ENCODE measurements at places on chromosomes 3 and 15.

- no peak for DNase-seq
These were observed 322.3 kb downstream of the PLCL2 start for GRCh38 chr3:17207019-17207418.

GRCh38 chr15:75347222-75348033, 589 bp downstream of the NEIL1 start:
- DNase-seq: no peak

DNA sequence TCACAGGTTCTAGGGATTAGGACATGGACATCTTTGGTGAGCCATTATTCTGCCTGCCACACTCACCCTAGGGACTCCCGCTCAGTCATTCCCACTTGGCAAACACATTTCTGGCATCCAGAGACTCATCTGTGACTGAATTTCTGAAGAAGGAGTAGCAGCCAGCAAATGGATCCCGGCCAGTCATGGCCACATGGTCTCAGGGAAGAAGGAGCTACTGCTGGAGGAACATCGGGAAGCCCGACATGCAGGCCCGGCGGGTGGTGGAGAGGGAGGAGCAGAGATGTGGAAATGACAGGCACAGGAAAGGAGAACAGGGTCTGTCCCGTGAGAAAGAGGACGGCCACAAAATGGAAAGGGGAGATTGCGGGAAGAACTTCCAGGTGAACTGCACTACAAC, 65.4 kb downstream of the SEMA5B start:
- DNase-seq: no peak

DNA sequence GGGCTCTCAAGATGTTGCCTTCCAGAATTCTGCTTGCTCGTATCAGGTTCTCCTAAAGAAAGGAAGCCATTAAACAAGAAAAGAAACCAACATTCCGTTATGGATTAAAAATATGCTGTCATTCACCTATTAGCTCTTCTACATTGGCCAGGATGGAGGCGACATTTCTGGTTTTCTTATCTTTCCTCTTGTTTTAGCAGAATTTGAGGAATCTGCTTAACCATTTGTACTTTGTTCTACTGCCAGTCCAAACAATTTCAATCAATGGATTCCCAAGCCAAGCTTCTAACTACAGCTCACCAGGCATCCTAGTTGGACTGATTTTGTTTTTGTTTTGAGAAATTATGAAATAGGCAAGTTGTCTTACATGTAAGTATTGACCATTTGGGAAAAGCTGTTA, 164.6 kb upstream of the TSC22D2 start:
- DNase-seq: no peak

GRCh38 chr3:14452740-14453710, 50.6 kb downstream of the SLC6A6 start:
- peak; percentile 94 for DNase-seq

- DNase-seq: no peak
These were observed 40.4 kb downstream of the CACNA1D start for GRCh38 chr3:53534676-53535400.

DNA sequence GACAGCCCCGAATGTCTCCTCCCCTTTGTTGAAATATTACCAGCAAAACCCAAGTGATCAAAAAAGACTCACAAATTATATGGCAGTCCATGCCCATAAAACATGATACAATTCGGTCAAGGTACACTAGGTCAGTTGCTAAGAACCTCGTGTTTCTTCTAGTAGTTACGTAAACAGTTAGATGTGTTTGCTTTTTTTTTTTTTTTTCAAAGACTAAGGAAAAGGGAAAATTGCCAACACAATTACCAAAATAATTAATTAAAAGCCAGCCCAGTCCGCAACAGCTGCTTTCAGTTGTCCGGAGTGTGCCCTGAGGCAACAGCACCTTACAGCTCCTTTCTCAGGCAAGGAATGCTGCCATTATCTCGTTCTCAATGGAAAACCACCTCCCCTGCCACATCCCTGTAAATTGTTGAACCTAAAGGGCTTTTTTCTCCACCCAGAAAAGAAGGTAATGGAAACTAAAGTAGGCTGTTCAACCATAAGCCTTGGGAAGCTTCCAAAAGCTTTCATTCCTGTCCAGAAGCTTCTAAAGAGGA, 129.2 kb upstream of the TSC22D2 start:
- no peak for DNase-seq

DNA sequence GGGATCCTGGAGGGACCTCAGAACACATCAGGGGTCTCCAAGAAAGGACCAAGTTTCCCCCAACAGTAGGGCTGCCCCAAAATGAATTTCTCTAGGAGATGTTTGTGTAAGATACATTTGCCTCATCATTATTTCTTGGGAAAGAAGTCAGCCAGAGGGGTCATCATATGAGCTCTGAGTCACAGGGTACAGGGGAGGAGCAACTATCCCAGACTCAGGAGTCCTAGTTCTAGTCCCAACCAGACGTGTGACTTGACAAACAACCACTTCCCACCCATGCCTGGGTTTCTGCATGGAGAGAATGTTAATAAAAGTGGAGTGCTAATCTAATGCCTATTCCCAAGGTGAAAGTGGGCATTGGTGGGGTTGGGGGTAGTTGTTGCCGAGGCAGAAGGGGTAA, 144.1 kb downstream of the ALDH1A2 start:
- DNase-seq: no peak

- DNase-seq: no peak
These were observed 4.8 kb downstream of the ULK3 start for GRCh38 chr15:74838137-74838516.

- no peak for DNase-seq
These were observed 90.7 kb downstream of the TIGIT start for GRCh38 chr3:114384558-114384903.

GRCh38 chr3:60696428-60697125, 554.7 kb downstream of the FHIT start:
- DNase-seq: no peak

DNA sequence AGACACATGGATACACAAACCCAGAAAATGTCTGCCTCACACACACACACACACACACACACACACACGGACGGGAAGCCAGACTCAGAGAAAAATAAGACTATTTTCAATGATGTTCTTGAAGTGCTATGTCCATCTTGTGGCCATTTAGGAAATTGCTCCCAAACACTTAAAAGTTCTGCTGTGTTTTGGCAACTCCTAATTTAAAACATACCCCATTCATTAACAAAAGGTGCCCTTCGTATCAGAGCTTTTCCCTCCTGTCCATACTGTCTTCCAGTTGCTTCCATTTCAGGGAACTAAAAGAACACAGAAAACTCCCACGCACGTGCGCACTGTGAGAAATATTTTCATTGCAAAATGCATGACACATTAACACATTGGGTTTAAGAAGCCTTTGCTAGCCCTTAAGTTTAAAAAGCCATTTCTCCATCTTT, 44.6 kb downstream of the SLC12A1 start:
- peak; percentile 27 for DNase-seq

GRCh38 chr3:139263798-139264197, 80.0 kb upstream of the MRPS22 start:
- no peak for DNase-seq

GRCh38 chr15:51403072-51403878, 61.8 kb downstream of the GLDN start:
- DNase-seq: peak; percentile 5

DNA sequence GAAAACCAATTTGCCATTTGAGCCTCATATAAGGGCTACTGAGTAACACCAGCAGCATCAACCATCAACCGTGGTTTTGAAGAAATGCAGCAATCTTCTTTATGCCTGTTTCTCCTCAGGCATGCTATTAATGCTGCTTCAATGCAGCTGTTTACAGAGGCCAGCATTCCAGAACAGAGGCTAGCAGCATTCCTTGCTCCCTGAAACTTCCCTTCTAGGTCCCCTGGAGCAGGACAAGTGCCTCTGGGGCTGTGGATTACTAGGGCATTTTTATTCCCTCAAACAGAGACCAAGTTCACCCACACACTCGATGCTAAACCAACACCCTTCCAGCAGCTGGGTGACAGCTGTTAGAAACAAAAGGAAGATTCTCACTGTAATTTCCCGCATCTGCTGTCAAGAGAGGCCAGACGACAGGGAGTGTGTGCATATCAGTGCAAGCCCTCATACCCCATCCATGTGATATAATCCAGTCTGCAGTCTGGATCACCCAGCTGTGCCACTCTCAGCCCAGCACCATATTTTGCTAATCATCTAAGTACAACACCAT, 57.5 kb downstream of the HOMER2 start:
- peak; percentile 29 for DNase-seq

DNA sequence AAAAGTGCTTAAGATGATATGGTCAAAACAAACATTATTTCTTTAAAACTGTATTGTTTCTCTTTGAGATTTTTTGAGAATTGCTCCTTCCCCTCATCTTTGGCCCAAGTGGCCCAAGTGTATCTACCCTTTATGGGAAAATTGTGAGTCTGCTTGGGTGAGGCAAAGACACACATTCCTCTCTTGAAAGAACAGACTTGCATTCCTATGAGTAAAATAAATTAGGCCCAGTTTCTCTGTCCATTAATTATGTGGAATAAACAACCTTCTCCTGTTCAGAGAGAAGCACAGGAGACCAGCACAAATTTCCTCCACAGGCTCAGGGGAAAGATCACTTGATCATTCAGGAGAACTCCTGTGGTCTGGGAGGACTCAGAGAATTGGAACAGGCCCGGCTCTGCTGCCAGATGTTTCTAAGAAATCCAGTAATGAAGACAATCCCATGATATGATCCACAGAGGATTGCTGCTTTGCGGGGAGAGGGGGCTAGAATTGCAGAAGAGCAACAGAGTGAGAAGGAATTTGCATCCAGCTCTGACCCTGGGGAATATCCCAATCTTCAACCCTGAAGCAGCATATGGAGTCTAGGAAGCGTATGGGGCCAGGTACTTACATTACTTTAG, 53.8 kb upstream of the BOC start:
- peak; percentile 50 for DNase-seq

DNA sequence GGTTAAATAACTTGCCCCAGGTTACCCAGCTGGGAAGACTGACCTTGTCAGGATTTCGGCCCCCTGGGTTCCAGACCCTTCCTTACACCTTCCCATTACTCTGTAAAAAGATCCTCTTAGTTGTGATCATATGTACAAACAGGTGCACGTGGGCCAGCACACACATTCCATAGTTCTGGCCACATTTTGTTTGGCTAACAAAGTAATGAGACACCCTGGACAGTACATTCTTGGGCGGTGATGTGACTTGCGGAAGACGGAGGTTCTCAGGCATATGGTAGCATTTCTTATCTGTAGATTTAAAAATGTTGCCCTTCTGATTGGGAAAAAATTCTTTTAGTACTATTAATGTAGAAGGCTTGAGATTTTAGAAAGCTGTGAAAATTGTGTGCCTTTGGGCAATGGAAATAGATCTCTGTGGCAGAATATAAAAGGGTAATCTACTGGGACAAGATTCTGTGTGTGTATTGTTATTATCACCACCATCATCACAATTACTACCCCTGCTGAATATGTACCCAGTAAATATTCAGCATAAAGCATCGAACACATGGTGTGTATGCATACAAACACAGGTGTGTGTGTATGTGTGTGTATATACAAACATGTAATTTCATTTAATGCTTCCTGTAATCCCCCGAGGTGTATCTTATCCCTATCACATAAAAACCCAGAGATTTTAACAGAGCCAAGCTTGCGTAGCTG, 205.4 kb upstream of the UBE2E1 start:
- peak; percentile 50 for DNase-seq

- no peak for DNase-seq
These were observed 19.2 kb upstream of the C15orf39 start for GRCh38 chr15:75182187-75183131.

DNA sequence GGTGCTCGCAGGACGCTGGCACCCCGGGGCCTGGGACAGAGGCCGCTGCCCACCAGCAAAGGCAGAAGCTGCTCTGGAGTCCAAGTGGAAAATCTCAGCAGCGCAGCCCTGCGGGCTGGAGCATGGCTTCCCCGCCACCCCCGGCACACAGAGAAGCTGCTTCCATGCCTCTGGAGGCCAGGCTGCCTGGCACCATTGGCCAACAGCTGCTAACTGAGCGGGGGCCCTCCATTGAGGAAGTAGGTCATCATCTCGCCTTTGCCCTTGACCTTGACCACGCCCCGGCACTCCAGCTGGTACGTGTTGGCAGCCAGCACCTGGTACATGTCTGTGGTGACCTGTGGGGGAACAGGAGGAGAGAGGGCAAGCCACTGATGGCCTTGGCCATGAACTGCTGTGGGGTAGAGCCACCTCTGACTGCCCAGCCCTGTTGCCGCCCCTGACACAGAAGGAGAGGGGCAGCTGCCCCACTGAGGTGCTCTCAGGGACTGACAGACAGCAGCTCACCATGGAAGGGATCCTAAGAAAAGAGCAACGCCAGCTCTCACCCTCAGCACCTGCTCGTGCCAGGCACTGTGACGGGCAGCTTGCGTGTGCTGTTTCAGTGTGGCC, 82.8 kb downstream of the SEC22A start:
- no peak for DNase-seq

DNA sequence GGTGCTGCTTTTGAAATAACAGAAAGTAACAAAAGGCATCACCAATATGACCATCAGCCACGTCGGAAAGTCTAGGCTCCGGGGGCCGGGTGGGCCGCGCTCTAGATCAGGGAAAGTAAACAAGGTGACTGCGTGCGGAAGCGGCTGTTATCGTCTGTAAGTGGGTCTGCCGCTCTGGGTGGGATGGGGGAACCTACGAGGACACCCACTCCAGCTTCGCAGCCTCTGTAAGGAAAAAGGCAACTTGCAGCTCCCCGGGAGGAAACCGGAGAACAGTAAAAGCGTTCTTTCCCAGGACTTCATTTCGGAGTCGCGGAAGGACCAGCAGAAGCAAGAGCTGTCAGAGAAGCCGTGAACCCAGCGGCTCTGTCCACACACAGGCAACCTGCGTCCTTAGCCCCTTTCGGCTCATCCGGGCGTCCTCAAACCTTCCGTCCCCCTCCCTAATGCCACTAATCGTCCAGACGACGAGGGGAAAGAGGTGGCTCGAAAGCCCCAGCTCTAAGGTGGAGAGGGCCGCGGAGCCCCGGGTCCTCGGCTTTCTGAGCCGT, 461 bp downstream of the XRN1 start:
- peak; percentile 12 for DNase-seq

DNA sequence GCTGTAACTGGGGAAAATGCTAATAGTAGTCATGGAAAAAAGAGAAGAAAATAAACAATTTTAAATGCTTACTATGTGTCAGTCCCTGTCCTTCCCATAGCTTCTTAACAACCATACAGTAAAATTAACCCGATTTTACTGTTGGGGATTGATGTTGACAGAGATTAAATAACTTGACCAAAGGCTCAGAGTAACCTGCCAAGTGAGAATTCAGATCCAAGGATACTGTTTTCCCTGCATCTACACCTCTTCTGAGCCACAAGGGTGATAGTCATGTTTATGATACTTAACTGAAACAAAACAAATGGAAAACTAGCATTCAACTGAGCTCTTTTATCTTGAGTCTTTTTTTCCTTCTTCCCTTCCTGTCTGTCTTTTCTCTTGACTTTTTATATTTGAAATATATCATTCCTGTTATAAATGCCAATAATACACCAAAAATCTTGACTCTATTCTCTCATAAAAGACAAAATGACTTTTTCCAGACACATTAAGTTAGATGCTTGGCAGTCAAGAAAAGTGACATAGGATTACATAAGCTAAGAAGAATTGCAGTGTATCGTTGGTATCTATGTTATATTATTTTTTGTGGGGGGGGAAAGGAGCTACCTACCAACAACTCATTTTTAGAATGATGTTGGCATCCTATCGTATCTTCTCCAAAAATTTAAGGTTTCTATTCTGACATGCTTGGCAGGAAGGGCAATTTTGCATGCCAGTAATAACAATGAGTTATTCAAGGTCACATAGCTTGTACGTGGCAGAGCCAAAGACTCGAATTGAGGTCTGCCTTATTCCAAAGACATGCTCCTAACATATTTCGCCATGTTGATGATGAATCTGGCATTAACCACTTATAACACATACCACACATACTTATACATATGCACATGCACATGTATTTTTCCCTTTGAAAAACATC, 306.6 kb upstream of the KCNH8 start:
- DNase-seq: no peak

All from GM04503 (cell line).